ENCODE measurements at places on chromosomes 2 and 18. TPM values are rescaled to one million over a fixed set of nuclear protein-coding genes. Genes with fewer than 3 reads are reported as not detected.

DNA sequence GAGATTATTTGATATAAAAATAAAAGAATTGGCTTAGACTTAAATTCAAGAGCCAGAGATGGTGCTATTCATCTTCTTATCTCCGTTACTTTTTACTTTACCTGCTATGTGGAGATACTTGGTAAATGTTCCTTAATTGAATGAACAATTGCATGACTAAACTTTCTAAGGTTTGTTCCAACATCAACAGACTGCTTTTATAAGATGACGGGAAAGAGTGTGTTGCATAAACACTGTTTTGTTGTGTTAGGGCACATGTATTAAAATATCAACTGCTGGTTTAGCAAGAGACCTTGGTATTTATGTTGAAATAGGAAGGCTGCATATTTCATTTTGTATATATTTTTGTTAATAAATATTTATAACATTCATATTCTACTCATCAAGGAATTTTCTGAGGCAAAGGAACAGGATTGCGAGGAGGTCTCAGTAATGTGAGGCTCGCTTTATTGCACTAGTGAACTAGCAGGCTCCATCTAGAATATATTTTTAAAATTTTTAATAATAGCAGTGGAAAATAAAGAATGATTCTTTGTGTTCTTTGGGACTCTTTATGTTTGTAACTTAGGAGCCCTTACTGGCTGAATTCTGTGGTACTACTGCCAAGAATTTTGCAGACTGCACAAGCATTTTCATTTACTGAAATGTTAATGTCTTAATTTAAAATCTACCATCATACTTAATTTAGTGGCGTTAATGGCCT lies 10.7 kb upstream of the NFE2L2 start:
- DNase-seq, result no peak

DNA sequence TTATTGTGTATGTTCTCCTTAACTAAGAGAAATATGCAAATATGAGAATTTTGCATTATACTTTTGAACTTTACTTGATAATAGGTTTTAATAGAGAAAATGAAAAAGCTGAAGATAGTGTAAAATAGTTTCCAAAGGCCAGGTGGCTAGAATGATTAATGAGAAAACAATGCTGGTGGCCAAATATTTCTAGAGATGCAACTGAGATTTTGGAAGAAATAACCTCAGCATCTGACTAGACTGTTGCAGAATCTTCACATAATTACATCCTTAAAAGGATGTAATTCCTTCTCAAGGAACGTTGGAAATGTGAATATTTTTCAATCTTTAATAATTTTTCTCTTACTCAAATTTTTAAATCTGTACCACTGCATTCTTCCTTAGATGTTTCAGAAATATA lies 434.4 kb downstream of the THSD7B start:
- DNase-seq, result no peak

GRCh38 chr2:85423525-85423924 lies 5.0 kb downstream of the SH2D6 start:
- DNase-seq, result no peak

DNA sequence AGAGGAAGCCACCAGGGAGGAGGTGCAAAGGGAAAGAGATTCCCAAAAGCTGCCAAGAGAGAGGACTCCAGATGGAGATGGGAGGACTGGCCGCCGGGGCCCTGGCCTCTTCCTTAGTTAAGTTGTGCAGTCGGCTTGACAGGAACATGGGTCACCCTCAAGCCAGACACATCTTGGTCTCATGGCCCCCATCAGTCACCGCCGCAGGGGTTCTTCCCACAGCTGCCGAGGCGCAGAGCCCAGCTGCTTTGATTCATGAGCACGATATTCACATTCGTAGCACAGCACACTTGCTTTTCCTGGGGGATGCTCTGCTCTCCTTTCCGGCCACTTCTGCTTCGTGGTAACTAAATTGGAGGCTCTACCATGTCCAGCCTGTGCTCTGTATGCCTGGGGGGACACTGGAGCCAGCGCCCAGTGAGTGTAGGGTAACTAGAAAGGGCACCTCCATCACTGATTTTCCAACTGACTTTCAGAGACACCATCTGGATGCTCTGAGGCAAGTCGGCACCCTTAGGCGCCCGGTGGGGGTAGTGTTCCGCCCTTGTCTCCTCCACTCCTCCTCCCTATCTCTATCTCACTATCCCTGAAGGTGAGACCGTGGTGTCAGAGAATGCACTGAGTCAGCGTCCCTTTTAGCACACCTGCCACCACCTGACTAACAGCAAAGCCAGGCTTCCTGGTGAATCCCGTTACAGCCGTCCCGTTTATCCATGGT lies 13.3 kb downstream of the TWIST2 start:
- no peak for DNase-seq

GRCh38 chr2:218230882-218231281 lies 13.9 kb downstream of the ARPC2 start:
- DNase-seq, result no peak

GRCh38 chr2:203347375-203347774 lies 19.2 kb downstream of the ABI2 start:
- no peak for DNase-seq

DNA sequence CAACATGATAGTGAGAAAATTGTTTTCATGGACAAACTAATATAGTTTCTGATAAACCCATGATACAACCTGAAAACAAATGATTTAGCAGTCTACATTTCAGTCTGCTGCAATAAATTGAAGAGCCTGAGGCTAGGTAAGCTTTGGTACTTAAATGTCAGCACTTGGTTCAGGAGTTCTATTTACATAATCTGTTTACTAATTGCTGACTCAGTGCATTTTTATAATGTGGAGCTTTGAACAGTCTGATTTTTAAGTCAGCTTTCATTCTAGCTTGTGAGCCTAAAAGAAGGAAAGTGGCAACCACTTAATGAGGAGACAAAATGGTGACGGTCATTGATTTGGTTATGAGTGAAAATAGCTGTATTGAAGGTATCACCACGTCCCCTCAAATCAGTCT lies 488.6 kb downstream of the CPS1 start:
- no peak for DNase-seq

- no peak for DNase-seq
These were observed 3.6 kb upstream of the DGKD start for GRCh38 chr2:233350708-233351107.

The MROH2A gene
- not detected for polyA plus RNA-seq

The SERPINE2 gene
- polyA plus RNA-seq, result 79.8 TPM

The CCDC102B gene
- 13.8 TPM for polyA plus RNA-seq

The CD28 gene
- 3.0 TPM for polyA plus RNA-seq

The ME2 gene
- 32.4 TPM for polyA plus RNA-seq

The SLC9A4 gene
- 0.16 TPM for polyA plus RNA-seq

The RAB27B gene
- 0.89 TPM for polyA plus RNA-seq
